Nasal cavity respiratory epithelium epithelial cell of viscerocranial mucosa (primary cell): ENCODE measurements at places on chromosomes 16 and 17. TPM values are rescaled to one million over a fixed set of nuclear protein-coding genes. Genes with fewer than 3 reads are reported as not detected.

CXCL16 gene
- total RNA-seq, result 23.2 and 37.5 TPM in 2 replicates

SDR42E1 gene
- 28.5 and 37.9 TPM in 2 replicates for total RNA-seq

GNG13 gene
- not detected in 2 replicates for total RNA-seq

EPX gene
- total RNA-seq, result not detected in 2 replicates

HLF gene
- under 0.01 and 0.14 TPM in 2 replicates for total RNA-seq

AATK gene
- 0.34 and 0.64 TPM in 2 replicates for total RNA-seq

CD79B gene
- total RNA-seq, result not detected in 2 replicates

GHDC gene
- total RNA-seq, result 3.8 and 11.4 TPM in 2 replicates

PRAC1 gene
- not detected in 2 replicates for total RNA-seq

NDUFB10 gene
- 158 and 171 TPM in 2 replicates for total RNA-seq

TSPAN10 gene
- 0.68 and 3.2 TPM in 2 replicates for total RNA-seq

ITPRIPL2 gene
- total RNA-seq, result 18.5 and 43.1 TPM in 2 replicates

UQCRC2 gene
- 219 and 227 TPM in 2 replicates for total RNA-seq

PRSS53 gene
- total RNA-seq, result 0.34 and 1.6 TPM in 2 replicates

TMEM100 gene
- total RNA-seq, result not detected in 2 replicates
